Upper lobe of left lung (tissue), 6 donors: ENCODE measurements at places on chromosomes 1 and 21. TPM values are rescaled to one million over a fixed set of nuclear protein-coding genes. Genes with fewer than 3 reads are reported as not detected.

Gene CFHR1
- total RNA-seq = not detected

Gene LHX8
- not detected for total RNA-seq

Gene SELL
- 3.9 TPM for total RNA-seq

Gene BRDT
- not detected for total RNA-seq

GRCh38 chr1:234916840-234917239, 211.8 kb downstream of the TOMM20 start:
- no peak for DNase-seq

- no peak for DNase-seq
Observed at GRCh38 chr1:99969260-99969728, 502 bp upstream of the SLC35A3 start.

DNA sequence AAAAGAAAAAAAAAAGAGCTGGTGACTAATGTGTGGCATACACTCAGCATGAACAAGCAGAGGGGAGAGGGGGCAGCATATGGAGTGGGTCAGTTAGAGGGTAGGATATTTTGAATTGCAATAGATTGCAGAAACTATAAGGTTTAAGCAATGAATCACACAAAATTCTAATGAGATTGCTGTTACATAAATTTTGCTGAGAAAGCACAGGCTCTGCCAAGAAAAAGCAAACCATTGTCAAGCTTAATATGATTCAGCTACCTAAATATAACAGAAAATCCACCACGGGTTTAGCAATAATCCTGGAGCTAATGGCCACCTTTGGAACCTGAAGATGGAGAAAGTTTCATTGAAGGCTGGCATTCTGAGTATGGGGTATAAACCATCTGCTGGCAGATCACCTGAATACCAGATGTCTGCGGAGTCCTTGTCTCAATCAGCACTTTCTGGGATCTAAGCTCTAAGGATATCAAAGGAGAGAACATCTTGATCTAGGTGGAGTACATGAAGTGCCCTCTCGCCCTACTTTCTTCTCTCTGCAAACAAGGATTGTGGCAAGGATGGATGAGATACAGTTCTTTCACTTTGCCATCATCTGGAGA, 30.3 kb upstream of the ANGPTL7 start:
- DNase-seq = no peak

GRCh38 chr1:36951292-36951750, 83.0 kb downstream of the GRIK3 start:
- no peak for DNase-seq

DNA sequence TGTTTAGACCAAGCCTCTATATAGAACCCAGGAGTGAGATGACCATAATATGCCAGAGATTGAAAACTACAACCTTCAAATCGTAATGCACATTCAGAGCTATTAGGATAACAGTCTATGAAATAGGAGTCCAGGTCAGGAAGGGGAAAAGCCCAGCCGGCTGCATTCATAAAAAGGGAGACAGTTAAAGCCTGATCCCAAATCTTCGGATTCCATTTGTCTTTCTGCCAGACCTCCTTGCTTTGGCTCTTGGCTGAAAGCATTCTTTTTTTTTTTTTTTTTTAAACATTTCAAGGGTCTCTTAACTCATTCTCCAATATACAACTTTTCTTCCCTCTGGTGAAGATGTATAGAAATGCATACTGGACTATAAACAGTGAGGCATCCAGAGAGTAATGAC, 81.1 kb downstream of the NTPCR start:
- no peak for DNase-seq

DNA sequence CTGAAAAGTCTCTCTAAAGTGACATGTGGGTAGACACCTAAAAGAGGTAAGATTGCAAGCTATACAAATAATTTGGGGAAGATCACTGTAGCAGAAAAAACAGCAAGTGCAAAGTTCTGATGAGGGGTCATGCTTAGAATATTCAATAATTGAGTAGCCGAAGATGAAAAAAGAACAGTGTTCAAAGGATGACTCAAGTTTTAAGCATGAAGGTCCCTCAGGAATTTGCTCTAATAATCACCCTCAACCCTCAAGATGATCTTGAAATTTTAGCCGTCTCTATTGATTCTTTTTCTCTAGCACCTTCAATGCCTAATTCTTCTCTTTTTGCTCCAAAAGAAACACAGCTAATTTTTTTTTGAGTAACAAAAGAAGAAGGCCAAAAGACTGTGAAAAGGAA, 190.6 kb upstream of the ZNHIT6 start:
- no peak for DNase-seq
